Cardiac fibroblast (primary cell): ENCODE measurements at places on chromosomes 12 and 14.

DNA sequence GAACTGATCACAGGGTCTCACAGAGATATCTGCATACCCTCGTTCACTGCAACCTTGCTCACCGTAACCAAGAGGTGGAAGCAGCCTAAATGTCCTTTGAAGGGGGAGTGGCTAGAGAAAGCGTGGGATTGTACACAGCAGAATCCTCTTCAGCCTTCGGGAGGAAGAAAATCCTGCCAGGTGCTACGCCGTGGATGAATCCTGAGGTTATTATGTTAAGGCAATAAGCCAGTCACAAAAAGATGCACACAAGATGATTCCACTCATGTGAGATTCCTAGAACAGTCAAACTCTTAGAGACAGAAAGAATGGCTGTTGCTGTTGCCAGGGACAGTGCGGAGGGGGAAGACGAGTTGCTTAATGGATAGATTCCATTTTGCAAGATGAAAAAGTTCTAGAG is 39.6 kb upstream of the SFSWAP start:
- no peak for DNase-seq

GRCh38 chr14:93943052-93943451 is 15.9 kb downstream of the FAM181A start:
- no peak for DNase-seq

DNA sequence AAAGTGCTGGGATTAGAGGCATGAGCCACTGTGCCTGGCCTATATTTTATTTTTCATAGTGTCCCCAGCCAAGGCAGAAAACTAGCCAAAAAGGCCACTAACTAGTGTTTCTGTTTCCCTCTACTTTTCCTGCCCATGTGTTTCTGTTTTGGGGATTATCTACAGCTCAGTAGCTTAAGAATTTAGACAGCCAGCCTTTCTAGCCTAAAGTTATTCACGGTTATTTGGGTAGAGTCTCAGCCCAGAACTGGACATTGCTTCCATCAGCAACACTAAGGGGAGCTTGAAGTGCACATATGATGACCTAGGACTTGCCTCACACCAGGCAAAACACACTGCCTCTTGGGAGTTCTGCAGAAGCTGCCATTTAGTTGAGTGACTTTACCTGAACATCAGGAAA is 17.9 kb downstream of the PROX2 start:
- no peak for DNase-seq

DNA sequence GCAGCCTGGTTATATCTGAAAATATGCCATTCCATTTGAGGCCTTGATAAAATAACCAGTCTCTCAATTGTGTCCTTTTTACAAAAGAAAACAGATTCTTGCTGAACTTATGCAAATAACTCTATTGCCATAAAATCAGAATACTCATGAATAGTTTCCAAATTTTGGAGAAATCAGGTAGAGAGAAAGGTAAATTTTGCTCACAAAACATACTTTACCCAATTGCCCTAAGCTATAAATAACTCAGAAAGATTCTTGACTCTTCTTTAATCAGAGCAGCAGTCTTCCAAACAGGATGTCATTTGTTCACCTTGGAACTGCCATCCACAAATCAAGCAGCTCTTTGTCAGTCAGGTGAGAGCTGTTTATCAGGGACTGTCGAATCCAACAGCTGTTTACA is 12.6 kb downstream of the ZNF26 start:
- no peak for DNase-seq

GRCh38 chr14:72679536-72680151 is 214.3 kb downstream of the DPF3 start:
- DNase-seq = peak; percentile 11

DNA sequence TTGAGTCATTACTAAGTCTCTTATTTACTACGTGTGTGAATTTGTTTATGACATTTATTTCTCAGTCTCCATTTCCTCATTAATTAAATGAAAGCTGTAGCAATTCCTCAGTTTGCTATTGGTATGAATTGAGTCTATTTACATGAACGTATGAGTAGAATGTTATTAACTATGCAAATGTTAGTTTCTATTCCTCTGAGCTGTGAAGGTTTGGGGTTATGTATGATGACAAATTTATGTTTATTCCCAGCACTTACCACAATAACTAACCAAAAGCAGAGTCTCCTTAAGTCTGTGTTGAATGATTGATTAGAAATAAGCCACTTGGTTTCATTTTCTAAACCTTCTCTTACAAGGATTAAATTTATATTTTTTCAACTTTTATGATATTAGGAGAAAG is 1340.9 kb downstream of the FSCB start:
- no peak for DNase-seq

DNA sequence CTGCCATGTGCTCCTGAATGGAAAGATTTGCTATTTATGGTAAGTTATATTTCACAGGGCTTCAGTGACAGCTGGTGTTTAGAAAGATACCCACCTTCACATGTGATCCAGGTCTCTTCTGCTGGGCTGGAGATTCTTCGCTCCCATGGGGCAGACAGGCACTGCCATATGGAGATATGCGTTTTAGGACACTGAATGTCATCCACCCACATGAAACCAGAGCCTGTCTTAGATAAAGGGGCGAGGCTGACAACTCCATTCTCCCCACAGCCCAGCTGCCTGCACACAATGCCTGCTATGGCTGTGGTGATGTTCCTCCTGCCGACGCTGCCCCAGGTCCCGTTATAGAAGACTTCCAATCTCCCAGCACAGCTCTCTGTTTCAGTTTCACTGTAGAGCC is 69.4 kb downstream of the ACSM4 start:
- no peak for DNase-seq
